ENCODE measurements at places on chromosomes 5 and 9.

- no peak for DNase-seq
Observed at GRCh38 chr5:40646266-40646665, 33.4 kb upstream of the PTGER4 start.

DNA sequence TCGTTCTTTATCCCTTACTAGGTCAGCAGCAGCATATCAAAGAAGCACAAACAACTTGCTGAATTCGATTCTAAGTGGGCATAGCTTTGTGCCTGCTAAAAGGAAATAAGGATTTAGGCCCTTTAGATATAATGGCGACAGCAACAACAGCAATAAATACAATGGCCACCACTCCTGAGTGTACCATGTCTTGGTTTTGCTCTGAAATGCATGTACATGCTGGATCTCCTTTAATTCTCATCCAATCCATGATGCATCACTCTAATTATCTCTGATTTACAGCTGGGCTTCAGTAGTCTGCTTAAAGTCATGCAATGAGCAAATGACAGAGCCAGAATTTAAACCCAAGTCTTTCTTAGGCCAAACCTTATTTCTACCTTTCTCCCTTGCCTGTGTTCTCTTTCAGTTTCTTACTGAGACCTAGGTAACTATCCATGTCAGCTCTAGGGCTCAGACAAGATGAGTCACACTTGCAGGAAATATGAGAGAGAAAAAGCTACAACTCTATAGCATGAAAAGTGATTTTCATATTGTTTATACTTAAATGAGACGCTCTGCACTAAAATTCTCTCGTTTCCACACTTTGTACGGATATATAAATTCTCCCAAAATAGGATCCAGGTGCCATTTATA is 111.8 kb downstream of the HMHB1 start:
- no peak for DNase-seq

DNA sequence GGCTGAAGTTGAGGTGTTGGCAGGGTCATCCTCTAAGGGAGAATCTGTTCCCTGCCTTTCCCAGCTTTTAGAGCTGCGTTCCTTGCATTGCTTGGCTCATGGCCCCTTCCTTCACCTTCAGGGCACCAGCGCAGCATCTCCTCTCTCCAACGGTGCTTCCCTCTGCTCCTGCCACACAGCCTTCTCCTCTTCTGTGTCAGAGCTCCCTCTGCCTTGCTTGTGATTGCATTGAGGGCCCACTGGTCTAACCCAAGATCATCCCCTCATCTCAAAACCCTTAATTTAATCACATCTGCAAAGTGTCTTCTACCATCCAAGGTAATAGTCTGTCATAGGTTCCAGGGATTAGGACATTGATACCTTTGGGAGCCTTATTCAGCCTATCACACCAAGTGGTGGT is 205.7 kb upstream of the TBCA start:
- no peak for DNase-seq

DNA sequence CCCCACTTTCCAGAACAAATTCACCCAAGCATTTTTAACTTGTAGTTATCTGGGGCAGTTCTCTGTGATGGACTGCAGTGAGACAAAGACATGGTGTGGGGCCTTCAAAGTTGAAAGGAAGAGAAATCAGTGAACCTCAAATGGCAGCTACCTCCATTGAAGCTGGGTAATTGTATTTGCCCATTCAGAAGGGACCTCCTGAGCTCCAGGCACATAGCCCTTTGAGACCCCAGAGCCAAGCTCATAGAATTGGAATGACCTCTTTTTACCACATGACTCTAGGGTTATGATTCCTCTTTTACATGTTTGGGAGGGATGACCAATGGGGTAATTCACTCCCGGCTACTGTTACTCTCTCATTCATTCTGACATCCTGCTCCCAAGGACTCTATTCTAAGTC is 368.4 kb upstream of the ITGA1 start:
- DNase-seq, result no peak

DNA sequence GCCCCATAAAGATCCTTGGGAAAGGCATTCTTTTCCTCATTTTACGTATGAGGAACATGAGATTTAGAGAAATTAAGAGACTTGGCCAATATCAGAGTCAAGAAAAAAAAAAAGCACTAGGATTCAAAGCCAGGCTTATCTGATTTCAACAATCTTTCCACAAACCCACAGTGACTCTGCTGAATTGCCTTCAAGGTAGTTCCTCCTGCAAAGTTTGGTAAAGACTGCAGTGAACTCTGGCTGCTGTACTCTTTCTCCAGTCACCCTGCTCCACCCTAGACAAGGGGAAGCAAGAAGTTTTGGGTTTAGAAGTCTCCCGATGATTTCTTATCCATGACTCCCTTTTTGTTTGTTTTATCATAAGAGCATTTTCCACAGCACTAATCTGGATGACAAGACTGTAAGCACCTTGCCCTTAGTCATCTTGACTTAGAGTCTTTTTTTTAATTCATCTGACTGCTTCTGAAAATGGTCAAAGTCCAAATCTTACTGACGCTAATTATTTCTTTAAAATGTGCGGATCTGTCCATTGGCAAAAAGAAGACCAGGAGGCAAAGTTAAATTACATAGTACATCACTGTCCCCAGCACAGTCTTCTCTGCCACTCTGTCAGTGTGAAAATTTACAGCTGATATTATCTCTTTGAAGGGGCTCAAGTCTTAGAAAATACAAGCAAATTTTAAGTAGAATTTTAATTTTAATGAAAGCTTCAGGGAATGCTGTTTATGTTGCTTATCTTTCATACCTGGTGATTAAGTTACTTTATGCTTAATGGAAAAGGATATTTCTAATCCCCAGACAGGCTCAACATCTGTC is 180.1 kb downstream of the TTLL11 start:
- DNase-seq, result no peak

DNA sequence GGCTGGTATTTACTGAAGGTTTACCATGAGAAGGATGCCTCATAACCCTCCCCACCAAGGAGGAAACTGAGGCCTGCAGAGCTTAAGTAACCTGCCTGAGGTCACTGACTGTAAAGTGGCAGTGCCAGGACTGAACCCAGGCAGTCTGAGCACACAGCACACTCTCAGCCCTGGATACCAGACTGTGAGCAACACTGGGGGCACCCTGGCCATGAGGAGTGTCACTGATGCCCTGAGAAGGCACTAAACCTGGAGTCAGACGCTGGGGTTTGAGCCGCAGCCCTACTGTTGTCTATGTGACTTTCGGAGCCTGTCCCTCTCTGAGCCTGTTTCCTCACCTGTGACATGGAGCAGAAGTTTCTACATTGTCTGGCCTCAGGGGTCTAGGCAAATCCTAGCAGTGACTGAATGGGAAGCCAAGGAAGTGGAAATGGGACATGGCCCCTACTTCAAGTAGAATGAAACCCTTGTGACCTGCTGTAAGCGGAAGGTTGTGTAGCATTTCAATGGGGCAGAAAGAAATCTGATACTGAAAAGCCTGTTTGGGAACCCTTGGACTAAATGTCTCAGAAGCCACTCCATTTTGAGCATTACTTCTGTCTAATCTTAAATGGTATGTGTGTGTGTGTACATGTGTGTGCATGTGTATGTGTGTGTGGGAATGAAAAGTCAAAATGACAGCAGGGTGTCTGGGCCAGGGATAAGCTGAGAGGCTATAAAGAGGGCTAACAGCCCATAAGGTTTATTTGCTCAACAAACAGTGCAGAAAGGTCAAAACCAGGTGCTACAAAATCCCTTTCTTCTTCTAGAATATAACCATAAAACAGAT is 36.0 kb downstream of the B4GALT1 start:
- DNase-seq, result no peak

DNA sequence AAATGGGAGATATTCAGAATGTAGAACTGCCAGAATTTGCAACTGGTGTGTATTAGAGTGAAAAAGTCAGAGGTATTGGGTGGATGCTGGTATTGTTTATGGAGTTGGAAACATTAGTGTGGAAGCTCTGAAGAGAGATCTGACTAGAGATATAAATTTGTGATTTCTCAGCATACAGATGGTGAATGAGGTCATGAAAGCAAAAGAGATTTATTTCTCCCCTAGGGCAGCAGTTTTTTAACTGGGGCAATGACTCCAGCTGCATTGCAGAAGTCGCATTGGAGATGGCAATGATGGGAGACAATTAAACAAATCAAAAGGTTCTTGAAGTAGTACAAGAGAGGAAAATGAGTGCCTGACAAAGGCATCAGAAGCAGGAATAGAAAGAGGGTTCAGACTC is 64.9 kb downstream of the CETN3 start:
- DNase-seq, result no peak

GRCh38 chr9:98101868-98102273 is 17.2 kb downstream of the TRIM14 start:
- DNase-seq, result peak; percentile 40

DNA sequence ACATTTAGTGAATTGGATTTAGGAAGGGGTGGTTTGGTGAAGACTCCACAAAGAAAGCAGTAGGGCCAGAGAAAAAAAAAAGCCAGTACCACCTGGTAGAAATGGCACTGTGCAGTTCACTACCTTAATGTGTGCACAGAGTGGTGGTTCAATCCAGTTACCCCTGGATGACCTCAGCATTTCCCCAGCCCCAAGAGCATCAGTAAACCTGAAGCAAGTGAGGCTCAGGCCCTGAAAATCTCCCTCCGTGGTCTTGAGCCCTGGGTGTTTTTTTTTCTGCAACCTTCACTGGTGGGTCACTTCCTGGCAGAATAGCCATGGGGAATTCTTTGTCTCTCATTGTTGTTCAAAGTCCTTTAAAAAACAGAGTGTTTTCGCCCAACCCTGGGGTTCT is 202.9 kb downstream of the GADD45G start:
- DNase-seq, result no peak

- DNase-seq, result no peak
Observed at GRCh38 chr5:128378196-128378595, 159.8 kb downstream of the FBN2 start.

DNA sequence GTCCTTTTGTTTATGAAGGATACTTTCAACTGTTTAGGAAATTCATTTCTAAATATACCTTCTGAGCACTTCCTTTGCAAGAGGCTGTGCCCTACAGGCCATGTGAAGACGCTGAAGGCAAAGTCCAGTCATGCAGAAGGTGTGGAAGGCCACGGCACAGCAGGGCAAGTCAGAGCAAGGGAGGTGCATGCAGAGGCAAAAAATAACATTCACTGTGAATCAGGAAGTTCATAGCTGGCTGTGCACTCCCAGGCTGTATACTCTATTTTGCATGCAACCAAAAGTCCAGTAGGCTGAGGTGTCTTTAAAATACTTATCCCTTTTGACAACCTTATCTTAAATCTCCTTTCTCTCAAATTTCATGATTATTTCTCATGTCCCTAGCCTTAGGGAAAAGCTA is 50.3 kb downstream of the GNAQ start:
- DNase-seq, result no peak

- no peak for DNase-seq
Observed at GRCh38 chr9:127862075-127863011, 7.9 kb upstream of the ENG start.

- no peak for DNase-seq
Observed at GRCh38 chr5:130213607-130214006, 309.3 kb downstream of the CHSY3 start.

- no peak for DNase-seq
Observed at GRCh38 chr5:77129391-77129990, 42.4 kb upstream of the ZBED3 start.

GRCh38 chr9:97359147-97359546 is 51.7 kb downstream of the CCDC180 start:
- DNase-seq, result no peak

GRCh38 chr5:82387819-82388166 is 109.6 kb upstream of the RPS23 start:
- DNase-seq, result no peak

DNA sequence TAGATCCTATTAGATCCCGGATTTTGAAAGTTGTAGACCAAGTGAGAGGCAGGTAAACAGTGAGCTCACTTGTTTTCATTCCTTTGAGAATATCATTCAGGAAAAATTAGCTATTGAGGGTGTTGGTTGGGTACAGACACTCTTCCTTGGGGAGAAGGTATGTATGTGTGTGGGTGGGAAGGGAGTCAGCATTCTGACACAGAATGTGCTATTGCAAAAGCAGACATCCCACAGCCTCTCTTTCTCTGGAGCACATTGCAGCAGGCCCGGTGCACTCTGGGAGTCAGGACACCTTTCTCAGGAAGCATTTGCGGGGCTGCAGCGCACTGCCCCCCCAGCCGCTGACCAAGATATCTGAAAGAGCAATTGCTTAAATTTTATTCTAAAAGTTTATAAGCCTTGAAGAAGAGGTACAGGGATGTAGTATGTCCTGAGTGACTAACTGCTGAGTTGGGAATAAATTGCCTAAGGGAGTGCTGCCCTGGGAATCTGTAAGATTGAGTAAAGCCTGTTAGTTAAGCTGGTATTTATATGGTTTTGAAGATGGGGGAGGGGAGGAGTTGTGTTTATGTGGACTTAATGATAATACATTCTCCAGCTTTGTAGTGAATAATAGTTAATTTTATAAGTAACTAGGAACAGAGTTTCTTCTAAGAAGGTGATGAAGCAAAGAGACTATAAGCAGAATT is 5.2 kb downstream of the TNFAIP8 start:
- no peak for DNase-seq

- no peak for DNase-seq
Observed at GRCh38 chr9:104914466-104914865, 13.5 kb downstream of the ABCA1 start.

DNA sequence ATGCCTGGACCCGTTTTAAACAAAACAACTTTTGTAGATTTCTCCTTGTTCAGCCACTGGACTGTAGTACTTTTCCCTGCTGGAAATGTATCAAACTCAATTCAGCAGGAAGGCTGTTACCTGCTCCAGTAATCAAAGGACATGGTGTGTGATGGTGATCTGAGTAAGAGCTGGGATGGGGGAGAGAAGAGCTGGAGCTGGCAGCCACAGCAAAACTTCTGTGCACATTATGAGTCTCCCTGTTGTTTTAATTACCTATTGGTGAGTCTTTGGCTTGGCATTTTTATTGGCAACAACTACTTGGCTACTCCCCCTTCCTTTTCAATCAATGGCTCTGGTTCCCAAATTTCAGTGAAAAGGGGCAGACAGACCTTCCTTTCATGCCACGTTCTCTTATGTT is 9.7 kb downstream of the NREP start:
- no peak for DNase-seq

DNA sequence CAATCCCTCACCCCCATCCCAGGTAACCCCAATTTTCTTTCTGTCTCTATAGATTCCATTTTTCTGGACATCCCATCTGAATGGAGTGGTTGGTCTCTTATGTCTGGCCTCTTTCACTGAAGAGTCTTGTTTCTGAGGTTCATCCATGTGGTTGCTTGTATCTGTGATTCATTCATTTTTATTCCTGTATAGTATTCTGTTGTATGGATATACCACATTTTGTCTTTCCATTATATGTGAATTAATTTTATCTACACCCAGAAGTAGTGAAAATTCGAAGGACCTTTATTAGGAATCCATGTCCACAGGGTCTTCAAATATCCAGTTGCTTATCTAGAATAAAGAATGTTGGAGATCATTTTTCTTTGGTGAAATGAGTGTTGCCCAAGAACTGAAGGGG is 207.6 kb upstream of the MSX2 start:
- DNase-seq, result no peak

Measured in NCI-H2171 (cell line).